WERI-Rb-1 (cell line): ENCODE measurements at places on chromosomes 12 and 14.

DNA sequence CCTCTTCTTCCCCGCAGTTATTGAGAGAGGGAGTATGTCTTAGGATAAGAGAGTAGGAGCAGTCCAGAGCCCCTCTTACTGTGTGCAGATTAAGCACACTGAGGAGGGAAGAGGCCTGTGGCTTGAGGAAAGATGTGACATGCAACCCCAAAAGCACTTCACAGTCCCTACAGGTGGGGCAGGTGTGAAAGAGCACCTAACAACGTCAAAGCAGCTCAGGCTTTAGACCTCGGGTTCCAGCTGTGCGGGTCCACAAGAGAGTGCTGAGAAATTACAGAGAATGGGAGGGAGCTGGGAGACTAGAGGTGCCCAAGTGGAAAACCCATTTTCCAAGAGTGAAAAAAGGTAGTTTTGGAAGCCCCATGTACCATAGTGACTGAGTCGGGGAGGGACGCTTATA is 127.6 kb downstream of the SLC25A47 start:
- no peak for DNase-seq

DNA sequence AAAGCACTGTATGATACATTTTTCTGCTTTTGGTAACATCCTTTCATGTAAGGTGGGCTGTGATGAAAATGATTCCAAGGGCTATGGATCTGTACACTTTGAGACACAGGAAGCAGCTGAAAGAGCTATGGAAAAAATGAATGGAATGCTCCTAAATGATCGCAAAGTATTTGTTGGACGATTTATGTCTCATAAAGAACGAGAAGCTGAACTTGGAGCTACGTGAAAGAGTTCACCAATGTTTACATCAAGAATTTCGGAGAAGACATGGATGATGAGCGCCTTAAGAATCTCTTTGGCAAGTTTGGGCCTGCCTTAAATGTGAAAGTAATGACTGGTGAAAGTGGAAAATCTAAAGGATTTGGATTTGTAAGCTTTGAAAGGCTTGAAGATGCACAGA is 22.1 kb upstream of the SRGAP1 start:
- no peak for DNase-seq

- DNase-seq = no peak
Observed at GRCh38 chr12:104304261-104305009, 896 bp downstream of the EID3 start.

GRCh38 chr14:101197595-101198397 is 294.3 kb upstream of the RTL1 start:
- DNase-seq = no peak

- DNase-seq = peak; percentile 43
Observed at GRCh38 chr12:15856097-15856982, 25.8 kb upstream of the STRAP start.

DNA sequence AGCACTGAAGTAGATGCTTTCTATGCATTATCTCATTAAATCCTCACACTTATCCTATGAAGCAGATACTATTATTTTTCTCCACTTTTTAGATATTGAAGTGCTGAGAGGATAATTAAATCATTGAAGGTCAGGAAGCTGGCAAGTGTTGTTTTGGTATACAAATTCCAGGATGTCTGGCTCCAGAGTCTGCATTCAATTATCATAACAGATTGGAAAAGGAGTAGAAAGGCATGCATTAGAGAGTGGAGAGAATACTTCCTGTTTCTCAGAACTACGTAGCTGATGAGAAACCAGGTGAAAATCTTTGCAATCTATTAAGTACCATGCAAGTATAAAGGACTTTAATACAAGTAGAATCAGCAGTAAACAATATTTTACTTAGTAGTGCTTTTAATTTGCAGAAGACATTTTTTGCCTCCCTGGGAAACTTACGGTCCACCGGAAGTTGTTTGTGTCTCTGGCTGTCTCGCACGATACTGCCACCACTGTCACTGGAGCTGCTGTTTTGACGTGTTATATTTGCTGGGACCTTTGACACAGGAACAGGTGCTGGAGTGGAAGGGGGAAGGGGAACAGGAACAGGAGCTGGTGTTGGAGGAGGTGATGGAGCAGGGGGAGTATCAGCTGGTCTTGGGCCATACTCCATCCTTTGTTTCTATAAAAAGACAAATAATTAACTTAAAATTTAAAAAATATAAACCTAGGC is 158.0 kb downstream of the EPS8 start:
- no peak for DNase-seq

DNA sequence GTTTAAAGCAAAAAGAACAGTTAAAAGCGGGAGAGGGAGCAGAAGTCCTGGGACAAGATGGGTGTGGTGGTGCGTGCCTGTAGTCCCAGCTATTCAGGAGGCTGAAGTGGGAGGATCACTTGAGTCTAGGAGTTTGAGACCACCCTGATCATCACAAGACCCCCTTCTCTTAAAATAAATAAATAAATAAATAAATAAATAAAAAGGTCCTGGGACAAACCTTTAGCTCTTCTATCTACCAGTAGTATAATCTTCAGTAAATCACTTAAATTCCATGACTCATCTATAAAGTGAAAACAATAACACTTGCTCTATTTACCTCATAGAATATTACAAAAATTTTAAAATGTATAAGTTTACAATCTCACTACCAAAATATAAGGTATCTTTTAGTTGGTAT is 5.8 kb downstream of the RACGAP1 start:
- DNase-seq = no peak

DNA sequence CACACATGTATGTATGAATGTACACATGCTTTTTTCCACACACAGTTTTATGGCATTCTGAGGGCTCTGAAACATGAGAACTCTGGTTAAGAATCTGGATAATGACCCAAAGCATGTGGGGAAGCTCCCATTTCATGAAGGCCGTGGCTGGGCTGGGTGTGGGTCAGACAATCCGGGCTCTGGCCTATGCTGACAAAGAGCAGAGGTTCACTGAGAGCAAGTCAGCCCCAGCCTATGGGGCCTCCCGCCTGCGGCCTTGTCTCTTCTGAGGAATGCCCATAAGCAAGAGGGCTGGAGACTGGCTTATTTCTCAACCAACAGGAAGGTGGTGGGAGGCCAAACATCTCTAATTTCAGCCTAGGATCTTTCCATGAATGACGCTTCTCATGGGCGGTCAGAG is 8.5 kb downstream of the MYH6 start:
- no peak for DNase-seq

GRCh38 chr14:77862154-77862786 is 62.4 kb downstream of the ADCK1 start:
- DNase-seq = peak; percentile 88

- no peak for DNase-seq
Observed at GRCh38 chr12:117714203-117714602, 254.6 kb downstream of the KSR2 start.

GRCh38 chr12:51883998-51884675 is 3.8 kb upstream of the ANKRD33 start:
- DNase-seq = no peak

- DNase-seq = peak; percentile 18
Observed at GRCh38 chr12:99259040-99259934, 388.3 kb upstream of the GARIN6 start.

GRCh38 chr14:56949828-56950227 is 139.5 kb upstream of the OTX2 start:
- no peak for DNase-seq

GRCh38 chr12:51662728-51663154 is 71.7 kb downstream of the SCN8A start:
- no peak for DNase-seq

DNA sequence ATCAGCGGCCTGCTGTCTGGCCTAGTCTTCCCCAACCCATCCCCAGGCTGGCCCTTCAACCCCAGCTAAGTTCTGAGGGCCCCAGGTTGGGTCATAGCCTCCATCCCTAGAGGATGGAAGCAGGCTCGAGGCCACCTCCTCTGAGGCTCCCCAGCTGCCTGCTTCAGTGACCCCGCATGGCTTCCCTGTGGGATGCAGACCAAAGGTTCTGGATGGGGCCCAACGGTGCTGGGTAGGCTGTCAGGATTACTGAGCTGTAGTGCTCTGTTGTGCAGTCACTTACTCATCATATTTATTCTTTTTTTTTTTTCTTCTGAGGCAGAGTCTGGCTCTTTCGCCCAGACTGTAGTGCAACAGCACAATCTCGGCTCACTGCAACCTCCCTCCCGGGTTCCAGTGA is 92.0 kb downstream of the IRF2BPL start:
- no peak for DNase-seq

DNA sequence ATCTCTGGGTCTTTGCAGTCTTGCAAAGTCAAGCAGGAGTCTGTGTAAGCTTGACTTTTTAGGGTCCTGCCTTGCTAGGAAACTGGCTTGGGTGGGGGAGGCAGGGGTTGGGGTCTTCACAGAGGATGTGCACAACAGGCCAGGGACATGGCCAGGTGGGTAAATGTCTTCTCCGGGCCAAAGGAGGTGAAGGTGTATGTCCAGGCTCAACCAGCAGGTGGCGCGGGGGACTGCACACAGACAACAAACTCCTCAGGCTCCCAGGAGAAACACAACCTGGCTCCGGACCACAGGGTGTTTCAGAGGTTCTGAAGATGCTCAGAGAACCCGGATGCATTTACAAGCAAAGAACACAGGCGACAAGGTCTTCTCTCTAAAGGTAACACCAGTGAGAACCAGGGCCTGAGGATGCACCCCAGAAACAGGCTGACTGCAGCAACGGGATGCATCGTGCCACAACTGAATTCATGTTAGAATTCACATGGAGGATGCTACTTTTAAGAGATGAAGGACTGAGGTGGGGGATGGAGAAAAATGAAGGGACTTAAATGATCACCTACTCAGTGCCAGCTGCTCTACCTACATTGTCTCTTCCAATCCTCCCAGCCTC is 56.0 kb downstream of the PLEKHG3 start:
- peak; percentile 76 for DNase-seq

- DNase-seq = no peak
Observed at GRCh38 chr12:96033549-96034389, 1.6 kb downstream of the LTA4H start.

DNA sequence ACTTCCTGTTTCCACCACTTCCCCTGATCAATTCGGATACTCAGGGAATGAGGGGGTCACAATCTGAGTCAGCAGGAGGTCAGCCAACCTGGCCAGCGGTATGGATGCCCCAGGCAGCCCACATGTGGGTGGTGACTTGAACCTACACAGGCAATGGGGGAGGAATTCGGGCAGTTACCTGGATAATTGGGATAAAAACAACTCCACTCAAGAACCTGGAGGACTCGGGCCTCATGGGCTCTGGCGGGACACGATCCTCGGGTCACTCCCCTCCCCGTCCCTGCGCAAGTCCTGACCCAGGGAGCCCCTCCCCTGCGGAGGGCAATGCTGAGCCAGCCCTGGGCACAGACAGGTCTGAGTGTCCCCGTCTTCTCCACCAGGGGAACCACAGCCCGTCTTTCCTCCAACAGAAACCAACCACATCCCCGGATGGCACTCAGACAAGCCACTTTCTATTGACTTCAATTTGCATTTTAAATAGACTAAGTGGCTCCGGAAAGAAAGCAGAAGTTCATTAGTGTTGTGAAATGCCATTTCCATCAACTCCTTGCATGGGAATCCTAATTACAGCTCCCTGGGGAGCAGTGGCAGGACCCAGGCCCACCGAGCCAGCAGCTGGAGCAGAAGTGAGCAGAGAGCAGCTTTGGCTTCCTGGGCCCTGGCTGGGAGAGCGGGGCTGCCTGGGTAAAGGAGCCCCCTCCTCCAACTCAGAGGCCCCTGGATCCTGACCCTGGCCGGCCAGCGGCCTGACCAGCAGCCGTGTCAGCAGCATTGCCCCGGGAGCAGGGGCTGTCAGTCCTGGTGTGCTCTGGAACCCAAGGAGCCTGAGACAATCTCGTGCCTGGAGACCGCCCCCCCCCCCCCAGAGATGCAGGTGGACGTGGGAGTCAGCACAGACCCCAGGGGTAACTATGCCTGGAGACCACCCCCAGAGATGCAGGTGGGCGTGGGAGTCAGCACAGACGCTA is 374.1 kb downstream of the ADGRD1 start:
- no peak for DNase-seq

- no peak for DNase-seq
Observed at GRCh38 chr14:100213587-100213955, 25.4 kb upstream of the YY1 start.

DNA sequence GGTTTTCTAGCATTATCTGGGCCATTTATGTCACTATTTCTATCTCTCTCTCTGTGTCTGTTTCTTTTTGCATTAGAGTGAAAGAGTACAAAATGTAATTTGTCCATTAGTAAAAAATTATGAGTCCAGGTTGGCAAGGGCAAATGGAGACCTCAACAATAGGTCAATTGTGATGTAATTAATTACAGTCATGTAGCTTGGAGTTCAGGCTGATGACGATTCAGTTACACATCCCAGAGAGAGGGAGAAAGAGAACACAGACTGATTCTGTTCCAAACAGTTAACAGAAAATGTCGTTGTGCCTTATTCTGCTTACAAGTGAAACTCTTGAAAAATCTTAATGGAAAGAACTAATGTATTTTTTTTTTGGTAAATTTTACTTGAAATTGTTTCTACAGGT is 83.3 kb downstream of the ATXN7L3B start:
- DNase-seq = no peak

GRCh38 chr12:85872497-85873091 is 1.5 kb upstream of the NTS start:
- DNase-seq = no peak

GRCh38 chr12:88313554-88313953 is 171.4 kb downstream of the TMTC3 start:
- DNase-seq = no peak

- DNase-seq = no peak
Observed at GRCh38 chr12:87381742-87382141, 647.5 kb downstream of the C12orf50 start.

GRCh38 chr12:85369365-85370154 is 89.5 kb downstream of the ALX1 start:
- DNase-seq = no peak

- DNase-seq = no peak
Observed at GRCh38 chr14:90674043-90674670, 142.1 kb downstream of the TTC7B start.

- no peak for DNase-seq
Observed at GRCh38 chr12:38508246-38508645, 191.7 kb downstream of the ALG10B start.

DNA sequence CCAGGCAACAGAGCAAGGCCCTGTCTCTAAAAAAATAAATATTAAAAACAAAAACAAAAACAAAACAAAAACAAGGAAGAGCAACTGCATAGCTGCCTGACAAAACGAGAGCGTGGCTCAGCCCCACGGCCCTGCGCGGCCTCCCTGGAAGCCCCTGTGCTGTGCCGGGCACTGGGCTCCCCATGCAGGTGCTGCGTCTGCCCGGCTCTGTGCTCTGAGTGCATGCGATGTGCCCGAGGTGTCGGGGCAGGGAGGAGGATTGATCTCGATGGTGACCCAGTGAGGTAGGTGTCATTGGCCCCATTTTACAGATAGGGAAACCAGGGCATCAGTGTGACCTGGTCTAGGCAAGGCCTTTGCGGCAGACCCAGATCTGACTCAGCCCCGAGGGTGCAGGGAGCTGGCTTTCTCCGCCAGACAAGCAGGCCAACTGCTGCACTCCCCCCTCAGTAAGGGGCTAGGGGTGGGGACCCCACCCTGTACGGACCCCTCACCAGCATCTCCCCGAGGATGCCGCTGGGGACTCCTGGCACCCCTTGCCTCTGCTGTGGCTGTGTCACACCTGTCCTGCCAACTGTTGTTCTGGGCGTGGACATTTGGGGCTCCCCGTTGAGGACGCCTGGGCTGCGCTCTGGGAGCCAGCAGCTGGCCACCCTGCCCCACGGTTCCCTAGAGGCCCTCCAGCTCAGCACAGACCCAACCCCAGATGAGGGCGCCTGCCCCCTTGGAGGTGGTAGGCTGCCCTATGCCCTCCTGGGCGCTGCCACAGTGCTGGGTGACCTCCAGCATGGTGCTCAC is 15.3 kb downstream of the GPR132 start:
- no peak for DNase-seq
